ENCODE measurements at places on chromosomes 5 and 9. TPM values are rescaled to one million over a fixed set of nuclear protein-coding genes. Genes with fewer than 3 reads are reported as not detected.

DNA sequence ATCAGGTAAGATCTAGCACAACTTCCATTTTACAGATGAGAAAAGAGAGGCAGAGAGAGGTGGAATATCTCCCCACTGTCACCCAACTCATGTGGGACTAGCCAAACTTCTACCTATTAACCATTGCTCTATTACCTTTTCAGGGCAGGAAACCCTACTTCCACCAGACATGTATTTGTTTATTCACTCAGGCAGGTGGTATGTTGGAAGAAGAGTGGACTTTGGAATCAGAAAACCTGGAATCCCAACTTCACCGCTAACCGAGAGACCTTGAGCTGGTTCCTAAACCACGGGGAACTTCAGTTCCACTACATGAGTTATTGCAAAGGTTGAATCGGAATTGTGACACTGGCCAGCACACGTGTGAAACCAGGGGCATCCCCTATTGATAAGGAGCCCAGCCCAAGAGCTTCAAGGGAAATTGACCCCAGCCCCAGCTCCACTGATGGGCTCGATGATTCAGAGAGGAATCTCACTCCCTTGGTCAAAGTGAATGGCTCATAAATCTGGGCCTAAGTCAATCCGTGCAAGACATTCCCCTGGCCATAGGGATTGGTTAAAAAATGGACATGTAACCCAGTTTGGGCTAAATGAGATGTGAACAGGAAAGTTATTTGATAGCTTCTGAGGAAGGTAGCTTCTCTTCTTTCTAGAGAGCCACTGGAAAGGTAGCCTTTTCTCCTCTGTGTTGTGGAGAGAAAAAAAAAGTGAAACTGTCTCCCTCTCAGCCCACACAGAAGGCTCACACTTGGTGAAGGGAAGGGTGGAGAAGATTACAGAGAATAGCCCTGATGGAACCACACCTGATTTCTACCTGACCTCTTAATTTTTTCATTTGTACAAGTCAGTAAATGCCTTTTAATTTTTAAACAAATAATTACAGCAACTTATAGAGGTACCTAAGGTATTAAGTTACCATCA lies 5.5 kb upstream of the GLIS3 start:
- DNase-seq, result no peak

GRCh38 chr5:89769975-89770374 lies 639.6 kb downstream of the CETN3 start:
- no peak for DNase-seq

- DNase-seq, result no peak
These were observed 9.5 kb upstream of the HAND1 start for GRCh38 chr5:154487541-154487940.

DNA sequence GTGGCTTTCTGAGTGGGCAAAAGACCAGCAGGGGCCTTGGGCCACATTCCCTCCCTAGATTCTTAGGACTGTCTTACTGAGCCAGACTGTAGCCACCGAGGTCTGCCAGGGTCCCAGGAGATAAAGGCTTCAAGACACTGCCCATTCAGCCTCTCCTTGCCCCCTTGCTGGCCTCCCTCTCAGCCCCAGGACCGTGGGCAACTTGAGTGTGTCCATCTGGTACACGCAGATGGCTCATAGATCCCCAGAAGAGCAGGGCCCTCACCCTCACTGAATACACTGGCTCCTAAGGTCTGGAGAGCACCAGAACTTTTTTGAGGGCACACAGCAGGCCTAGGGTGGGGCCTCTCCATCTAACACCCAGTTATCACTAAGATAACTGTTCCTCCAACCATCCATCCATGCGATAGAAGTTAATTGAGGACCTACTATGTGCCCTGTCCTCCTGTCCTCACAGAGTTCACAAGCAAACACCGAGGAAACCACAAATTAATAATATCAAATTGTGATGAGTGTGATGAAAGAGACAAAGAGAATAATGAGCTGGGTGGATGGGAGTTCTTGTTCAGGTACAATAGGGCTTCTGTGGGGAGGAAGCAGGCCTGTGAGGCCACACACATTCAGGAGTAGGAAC lies 4.9 kb upstream of the PDGFRB start:
- DNase-seq, result no peak

DNA sequence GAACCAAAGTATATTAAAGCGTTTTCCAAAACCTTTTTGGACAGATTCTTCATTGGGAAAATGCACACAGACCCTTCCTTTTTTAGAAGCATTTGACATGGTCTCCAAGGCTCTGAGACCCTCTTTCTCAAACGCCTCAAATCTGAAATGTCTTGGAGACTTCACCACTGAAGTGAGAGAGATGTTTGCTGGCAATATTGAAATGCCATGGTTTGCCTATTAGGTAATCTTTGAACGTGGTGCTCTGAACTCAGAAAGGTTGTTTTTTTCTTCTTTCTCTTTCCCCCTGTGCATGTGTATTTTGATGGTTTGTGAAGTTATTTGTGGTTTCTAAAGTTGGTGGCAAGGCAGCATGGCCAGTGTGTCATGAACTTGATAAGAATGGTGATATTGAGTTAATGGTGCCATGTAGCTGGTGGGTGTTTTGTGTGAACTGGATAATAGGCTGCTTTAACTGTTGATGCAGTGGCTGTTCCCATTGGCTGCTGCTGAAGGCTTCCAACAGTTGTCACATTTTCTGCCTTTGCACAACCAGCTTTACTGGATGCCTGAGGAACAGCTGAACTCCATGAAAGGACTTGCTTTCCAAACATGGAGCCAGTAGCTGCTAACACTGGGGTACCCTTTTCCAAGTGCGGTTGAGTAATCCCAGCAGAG lies 1.7 kb downstream of the PALM2AKAP2 start:
- no peak for DNase-seq

Gene PKD2L2
- 0.55 TPM for total RNA-seq

Gene TAF11L5
- total RNA-seq, result not detected

Gene SPATA31D4
- total RNA-seq, result not detected

Gene PNPLA7
- total RNA-seq, result 10.7 TPM

- DNase-seq, result no peak
These were observed 9.8 kb downstream of the PPP1R26 start for GRCh38 chr9:135489188-135489906.

Measured in left ventricle myocardium superior (tissue), 1 donor.